ENCODE measurements at places on chromosomes 12 and 14.

- no peak for DNase-seq
Observed at GRCh38 chr14:101862177-101862576, 100.7 kb downstream of the PPP2R5C start.

GRCh38 chr12:55996201-55996714, 818 bp upstream of the SUOX start:
- DNase-seq = no peak

DNA sequence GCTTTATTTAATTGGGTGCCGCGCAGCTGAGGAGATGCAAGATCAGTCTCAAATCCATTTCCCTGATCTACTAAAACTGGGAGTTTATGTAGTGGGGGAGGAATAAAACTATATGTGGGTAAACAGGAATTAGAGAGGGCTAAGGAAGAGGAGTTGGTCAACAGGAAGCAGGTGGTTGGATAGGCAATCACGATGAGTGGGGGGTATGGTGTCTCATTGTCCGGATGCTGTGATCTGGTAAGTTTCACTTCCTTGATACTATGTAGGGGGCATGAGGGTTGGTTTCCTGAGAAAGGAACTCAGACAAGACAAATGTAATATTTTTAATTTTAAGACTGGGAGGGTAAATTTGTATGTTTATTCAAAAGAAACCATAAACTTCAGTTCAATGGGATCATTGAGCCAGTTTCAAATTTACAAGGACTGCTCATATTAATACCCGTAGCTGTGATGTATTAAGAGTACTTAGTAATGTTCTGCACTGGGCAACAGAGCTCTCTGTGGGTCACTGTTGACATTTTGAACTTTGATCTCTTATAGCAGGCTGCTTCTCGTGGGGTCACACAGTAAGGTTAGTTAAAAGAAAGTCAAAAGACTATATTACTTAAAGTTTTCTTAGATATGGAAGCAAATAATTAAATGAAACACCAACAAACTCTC, 786.2 kb upstream of the FBXO33 start:
- no peak for DNase-seq

GRCh38 chr14:23013054-23013748, 3.3 kb upstream of the C14orf93 start:
- DNase-seq = no peak

GRCh38 chr14:90660865-90661570, 155.2 kb downstream of the TTC7B start:
- no peak for DNase-seq

GRCh38 chr12:110582276-110583136, 612 bp downstream of the PPTC7 start:
- no peak for DNase-seq

- no peak for DNase-seq
Observed at GRCh38 chr14:99518441-99519346, 37.5 kb downstream of the CCNK start.

- DNase-seq = no peak
Observed at GRCh38 chr12:76030341-76031080, 1.1 kb downstream of the PHLDA1 start.

DNA sequence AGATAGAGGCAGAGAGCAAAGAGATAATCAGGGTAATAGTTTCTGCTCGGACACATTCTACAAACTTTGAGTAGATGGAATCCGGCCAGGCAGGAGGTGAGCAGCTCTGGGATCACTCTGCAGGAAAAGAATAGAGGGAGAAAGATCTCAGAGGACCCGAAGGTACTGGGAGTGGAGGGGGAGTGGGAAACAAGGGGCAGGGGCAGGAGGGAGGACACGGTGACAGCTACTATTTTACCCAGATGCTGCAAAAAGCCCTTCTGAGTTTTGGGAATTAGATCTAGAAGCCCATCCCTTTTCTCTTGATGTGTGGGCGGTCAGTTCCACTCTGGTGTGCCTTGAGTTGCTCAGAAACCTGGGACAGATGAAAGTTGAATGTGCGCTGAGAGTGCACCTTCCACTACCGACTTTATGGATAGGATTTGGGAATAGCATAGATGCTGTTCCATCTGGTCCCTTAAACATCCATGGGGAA, 556 bp downstream of the GPRC5A start:
- DNase-seq = no peak

DNA sequence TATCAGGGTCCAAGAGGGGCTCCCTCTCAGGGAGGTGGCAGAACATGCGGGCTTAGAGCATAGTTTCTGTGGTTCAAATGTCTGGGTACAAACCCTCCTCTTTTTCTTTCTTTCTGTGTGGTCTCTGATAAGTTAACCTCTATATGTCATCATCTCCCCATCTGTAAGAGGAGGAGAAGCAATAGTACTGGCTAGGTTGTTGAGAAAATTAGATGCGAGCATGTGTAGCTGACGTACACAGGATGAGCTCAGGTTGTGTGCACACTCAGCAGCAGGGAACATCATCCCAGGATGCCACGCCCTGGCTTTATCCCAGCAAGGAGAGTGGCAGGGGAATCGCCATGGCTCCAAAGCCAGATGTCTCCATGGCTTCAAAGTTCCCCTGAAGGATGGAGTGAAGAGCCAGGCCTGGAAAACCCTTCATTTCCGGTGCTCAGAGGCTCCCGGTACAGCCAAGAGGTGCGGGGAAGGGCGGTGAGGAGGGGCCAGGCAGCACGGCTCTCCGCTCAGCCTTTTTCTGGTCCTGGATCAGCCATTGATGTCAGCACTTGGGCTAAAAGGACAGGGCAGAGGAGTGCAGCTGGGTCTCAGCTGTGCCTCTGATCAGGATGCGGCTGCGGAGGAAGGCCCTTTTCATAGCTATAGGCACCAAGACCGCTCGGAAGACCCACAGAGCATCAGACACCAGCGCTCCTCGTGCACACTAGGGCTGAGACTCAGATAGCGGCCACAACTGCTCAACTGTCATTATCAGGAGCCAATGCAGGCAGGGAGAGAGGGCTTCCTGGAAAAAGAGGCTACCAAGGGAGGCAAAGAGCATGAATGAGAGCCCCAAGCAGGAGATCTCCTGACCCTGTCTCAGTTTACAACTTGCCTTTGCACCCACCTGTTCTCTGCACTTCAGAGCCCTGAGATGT, 41.5 kb downstream of the ARL6IP4 start:
- no peak for DNase-seq

DNA sequence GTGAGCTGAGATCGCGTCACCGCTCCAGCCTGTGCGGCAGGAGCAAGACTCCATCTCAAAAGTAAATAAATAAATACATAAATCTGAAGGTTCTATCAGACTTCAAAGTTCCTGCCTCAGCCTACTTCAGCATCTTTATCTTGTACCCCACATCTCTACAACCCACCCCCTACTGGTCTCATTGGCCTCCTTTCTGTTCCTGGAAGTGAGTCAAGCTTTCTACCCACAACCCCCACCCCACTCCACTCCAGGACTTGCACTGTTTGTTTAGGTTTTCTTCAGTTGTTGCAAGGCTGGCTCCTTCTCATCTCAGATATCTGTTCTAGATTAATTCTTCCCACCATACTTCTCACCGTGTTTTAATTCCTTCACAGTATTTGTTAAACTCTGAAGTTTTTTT, 714 bp upstream of the PSMC6 start:
- no peak for DNase-seq

GRCh38 chr14:98606041-98606640, 665.9 kb downstream of the BCL11B start:
- DNase-seq = no peak

GRCh38 chr12:26795910-26796309, 37.1 kb downstream of the ITPR2 start:
- DNase-seq = no peak

DNA sequence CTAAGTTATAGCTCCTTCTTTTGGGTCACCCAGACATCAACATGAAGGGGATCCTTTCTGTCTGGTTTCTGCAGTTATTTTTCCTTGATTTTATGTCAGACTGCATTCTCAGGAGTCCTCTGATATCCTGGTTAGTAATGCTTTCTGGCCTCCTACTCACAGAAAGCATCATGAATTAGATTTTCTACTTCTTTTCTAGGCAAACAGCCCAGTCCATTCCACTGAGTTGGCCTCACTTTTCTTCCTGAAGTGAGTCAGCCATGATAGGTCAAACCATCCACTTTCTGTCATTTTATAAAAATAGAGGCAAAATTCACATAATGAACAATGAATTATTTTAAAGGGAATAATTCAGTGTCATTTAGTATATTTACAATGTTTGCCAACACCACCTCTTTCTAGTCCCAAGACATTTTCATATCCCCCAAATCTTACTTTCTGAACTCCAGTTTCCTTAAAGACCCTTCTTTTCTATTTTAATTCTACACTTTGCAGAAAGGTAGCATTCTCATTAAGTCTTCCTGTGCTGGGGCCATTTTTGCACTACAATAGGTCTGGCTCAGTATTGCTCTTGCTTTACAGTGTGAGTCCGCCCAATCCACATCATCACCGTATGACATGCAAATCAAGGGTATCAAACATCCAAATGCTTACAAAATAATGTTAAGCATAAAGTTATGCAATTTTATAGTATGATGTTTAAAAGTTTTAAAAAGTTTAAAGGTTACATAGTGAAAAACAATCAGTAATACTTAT, 95.1 kb downstream of the UNC79 start:
- no peak for DNase-seq

DNA sequence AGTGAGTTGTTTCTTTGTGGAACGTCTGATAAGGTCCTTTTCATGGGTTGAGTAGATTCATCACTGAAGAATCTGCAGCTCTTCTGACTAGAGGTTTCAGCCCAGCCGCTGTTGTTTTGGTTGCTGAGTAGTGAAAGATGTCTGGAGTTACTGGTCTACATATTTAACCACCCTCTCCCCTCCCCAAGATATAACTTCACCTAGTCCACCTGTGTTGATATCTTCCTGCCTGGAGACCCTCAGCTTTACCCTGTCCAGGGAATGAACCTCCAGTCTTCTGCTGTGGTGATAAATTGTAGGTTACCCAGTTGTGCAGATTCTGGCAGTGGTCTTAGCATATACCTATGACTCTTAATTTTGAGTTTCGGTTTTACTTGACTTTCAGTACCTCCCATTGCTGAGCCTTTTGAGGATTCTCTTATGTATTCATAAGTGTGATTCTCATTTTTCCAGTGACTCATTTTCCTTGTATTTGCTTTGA, 62.9 kb downstream of the CCDC91 start:
- DNase-seq = no peak

- DNase-seq = no peak
Observed at GRCh38 chr12:92539976-92540781, 162.6 kb upstream of the PLEKHG7 start.

DNA sequence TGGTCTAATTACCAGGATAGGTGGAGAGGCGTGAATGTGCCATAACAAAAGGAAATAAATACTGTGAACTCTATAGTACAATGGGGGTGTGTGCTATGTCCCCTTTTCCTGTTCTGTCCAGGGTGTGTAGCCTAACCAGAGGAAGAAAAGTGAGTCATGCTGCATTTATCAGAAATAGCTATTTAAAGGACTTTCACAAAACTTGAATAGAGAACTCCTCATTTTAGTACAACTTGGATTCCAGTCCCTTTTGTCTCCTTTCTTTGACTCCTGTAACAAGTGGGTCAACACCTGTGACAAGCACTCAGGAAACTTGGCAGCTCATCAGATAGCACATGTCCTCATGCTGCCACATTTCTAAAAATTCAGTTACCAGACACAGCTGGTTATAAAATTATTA, 123.4 kb downstream of the CCDC91 start:
- DNase-seq = no peak

DNA sequence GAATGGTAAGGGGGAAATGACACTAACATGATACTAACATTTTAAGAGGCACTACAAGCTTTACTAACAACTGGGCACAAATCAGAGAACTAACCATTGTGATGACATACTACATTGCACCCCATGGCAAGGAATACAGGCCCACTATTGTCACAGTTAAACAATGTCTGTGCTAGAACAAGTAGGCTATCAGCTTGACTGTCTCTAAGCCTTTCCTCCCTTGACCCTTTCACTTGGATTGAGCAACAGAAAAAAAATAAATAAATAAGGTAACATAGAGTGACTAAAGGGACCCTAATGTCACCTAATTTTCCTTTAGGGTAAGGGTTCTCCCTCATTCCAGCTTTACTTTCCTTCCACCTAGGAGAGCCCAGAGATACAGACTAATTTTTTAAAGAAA, 4.4 kb downstream of the SLC38A2 start:
- no peak for DNase-seq

DNA sequence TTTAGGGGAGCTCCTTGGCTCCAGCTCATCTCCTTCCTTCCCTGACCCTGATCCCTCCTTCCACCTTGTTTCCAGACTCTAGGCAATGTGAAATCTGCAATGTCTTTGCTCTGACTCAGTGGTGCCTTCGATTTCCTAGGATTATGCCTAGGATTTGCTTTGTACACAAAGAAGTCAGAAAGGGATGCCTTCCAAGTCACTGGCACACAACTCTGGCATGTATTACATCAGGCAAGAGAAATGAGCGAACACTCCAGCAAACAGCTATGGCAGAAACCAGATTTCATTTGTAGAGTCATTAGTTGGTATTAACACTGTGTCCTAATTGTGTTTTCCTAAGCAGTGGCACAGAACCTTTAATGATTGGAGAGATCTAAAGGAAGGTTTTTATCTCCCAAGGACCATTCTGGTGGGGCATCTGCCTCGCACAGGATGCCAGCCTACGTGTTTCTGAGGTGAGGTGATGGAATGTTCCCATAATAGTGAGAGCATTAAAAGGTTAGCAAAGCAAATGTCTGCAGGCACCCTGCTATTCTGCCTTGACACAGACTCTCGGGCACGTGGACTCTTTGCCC, 84.9 kb downstream of the WSCD2 start:
- DNase-seq = no peak

DNA sequence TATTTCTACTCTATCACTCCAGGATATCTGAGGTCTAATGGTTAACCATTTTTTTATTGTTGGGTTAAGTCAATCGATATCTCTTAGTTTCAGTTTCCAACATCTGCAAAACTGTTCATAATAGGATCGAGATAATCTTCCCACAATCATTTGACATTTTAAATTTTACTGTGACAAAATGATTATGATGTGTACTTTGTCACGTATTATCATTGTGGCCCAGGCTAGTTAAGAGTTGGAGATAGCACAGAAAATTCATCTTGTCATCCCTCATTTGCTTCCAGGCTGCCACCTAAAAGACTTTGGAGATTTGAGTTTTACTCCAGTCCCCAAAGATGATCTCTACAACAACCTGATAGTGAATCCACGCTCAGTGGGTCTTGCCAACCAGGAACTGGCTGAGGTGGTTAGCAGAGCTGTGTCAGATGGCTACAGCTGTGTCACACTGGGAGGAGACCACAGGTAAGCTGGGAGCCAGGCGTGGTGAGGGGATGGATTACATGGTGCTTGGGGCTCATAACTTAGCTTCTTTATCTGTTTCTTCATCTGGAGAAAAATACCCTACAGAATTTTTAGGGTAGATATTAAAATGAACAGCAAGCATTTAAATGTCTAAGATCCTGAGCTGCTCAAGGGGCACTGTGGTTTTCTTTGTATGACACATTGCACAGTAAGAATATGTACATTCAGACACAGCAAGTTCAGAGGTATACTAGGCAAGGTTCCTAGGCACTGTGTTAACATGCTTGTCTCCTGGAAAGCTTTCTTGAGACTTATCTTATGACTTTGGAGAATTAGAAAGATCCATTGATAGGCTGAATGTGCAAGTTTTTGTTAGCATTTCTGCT, 22.4 kb downstream of the ARG2 start:
- DNase-seq = no peak

GRCh38 chr14:91774140-91775096, 42.5 kb upstream of the CATSPERB start:
- DNase-seq = no peak

- DNase-seq = peak; percentile 75
Observed at GRCh38 chr12:118052324-118053070, 8.5 kb downstream of the WSB2 start.

Data from AG09319 (cell line).